Activated CD4-positive, CD25-positive, alpha-beta regulatory T cell treated with anti-CD3 and anti-CD28 coated beads, Interleukin-2, amount 50 U/mL, for 16 hours (primary cell): ENCODE measurements at places on chromosomes 2 and 18.

DNA sequence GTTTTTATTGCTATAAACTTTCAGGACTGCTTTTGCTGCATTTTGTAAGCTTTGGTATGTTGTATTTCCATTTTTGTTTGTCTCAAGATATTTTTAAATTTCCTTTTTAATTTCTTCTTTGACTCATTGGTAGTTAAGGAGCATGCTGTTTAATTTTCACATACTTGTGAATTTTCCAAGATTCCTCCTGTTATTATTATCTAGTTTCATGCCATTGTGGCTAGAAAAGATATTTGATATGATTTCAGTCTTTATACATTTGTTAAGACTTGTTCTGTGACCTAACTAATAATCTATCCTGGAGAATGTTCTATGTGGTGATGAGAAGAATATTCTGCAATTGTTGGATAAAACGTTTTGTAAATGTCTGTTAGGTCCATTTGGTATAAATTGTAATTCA lies 62.1 kb downstream of the NUP35 start:
- DNase-seq: no peak

GRCh38 chr2:238425979-238426567 lies 654 bp upstream of the ASB1 start:
- no peak for DNase-seq

DNA sequence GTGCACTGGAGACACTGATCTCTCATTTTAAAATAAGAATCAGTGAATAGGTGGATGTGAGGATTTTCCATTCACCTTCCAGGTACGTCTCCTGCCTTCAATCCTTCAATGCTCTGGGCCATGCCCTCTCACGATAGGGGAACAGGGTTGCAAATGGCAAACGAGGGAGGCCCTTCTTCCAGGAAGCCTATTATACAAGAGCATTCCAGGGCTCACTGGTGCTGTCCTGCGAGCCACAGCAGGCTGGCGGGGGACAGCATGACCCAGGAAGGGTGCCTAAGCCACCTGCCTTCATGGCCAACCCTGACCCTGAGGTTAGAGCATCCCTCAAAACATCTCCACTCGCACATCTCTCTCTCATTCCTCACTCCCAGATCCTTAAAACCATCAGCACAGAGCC lies 20.6 kb upstream of the ID2 start:
- no peak for DNase-seq

- peak; percentile 42 for DNase-seq
Observed at GRCh38 chr2:70094978-70095719, 7.9 kb downstream of the PCBP1 start.

- no peak for DNase-seq
Observed at GRCh38 chr18:58095222-58095621, 51.2 kb downstream of the NEDD4L start.

DNA sequence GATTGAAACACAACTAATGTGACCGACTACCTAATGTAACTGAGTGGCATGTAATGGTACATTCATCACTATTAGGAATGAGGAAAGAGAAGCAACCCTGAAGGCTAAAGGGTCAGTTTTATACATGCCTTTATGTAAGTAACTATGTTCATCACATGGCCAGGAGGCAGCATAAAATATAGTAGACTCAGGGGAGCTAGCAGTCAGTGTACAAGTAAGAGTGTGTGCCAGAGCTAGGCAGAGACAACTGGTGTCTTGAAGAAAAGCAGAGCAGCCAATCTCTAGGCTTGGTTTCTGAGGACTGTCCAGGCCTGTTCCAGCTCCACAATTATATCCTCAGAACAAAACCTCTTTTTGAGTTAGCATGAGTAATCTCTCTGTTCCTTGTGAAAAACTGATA lies 18.1 kb downstream of the SMAD2 start:
- no peak for DNase-seq

- DNase-seq: no peak
Observed at GRCh38 chr18:76619621-76620315, 124.7 kb upstream of the ZNF516 start.

DNA sequence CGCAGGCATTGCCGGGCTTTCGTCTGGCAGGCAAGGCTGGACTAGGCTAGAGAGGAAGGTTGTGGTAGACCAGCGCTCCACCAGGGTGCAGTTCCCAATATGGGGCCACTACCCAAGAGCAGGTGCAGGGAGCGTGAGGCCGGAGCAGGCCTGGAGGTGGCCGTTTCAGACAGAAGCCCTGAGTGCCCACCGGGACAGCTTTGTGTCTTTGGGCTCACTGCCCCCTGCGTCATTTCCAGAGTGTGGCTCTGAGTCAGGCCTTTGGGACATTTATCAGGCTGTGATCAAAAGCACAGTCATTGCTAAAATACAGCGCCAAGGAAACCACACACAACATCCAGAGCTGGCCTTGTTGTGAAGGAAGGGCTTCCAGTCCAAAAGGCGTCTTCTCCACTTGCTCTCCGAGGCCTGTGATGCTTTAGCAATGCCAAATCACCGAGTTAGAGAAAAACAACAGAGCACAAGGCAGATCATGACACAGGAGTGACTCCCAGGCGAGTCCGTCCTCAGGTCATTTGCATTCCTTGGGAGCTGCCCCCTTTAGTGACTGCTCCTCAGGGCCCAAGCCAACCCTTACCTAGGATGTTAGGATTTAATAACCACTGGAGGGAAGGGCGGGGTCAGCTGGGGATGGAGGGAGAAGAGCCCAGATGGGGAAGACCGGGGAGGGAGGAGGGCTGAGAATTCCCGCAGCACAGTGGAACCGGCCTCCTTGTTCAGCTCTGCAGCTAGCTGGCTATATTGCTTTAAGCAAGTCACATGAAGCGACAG lies 42.3 kb downstream of the RFX8 start:
- DNase-seq: no peak
